Activated T-helper 1 cell treated with anti-CD3 and anti-CD28 coated beads, Interleukin-2, amount 50 U/mL, for 16 hours (primary cell): ENCODE measurements at places on chromosomes 12 and 14.

DNA sequence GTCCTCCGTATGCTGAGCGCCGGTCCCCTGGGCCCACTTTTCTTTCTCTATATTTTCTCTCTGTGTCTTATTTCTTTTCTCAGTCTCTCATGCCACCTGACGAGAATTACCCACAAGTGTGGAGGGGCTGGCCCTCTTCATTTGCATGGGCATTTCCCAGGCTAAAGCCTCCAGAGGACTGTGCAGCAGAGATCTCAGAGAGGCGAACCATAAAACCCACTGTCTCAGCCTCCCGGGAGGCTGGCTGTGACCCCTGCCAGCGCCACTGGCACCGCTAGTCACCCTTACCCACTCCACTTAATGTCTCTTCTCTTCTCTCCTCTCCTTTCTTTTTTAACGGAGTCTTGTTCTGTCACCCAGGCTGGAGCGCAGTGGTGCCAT is 7.1 kb upstream of the SERPINA9 start:
- DNase-seq: no peak

DNA sequence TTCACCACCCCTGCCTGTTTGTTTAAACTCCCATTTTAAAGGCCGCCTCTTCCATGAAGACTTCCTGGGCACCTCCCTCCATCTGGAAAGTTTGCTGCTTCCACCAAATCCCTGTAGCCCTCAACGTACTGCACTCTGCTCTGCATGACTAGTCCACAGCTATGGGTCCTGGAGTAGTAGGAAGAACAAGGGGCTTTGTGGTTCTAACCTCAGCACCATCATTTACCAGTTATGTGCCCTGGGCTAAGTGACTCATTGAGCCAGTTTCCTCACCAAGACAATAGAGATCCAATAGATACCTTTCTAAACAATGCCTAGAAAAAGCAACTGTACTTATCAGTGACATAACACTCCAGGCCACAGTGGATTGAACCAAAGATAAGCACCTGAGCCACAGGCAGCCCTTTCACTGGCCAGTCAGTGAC is 8.5 kb upstream of the LTBP2 start:
- no peak for DNase-seq

- DNase-seq: no peak
These were observed 277.0 kb upstream of the RMST start for GRCh38 chr12:97185567-97185966.

DNA sequence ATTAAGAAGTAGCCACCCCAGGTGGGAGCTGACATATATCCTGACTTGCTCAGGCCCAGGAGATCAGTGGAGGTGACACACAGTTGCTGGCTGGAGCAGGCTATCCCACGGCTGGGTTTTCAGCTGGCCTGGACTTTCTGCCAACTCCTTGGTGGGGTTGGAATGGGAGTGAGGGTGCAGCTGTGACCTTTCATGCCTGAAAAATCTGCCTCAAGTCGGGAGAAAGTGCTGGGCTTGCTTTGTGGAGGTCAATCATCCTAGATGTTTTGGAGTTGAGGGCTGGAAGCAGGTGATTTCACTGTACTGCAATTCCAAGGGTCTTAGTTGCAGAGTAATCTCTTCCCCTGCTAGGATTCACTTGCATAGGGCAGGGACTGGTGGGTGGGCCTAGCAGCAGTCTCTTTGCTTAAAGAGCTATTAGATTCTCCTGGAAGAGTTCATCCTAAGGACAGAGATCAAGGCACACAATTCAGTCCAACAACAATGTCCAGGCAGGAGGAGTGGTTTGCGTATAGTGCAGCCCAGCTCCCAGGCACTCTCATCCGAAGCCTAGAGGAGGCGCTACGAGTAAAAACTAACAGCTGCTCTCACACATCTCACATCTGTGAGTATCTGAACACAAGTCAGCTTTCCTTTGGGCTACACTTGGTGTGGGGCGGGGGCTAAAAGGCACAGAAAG is 98.1 kb downstream of the GAS2L3 start:
- no peak for DNase-seq

GRCh38 chr12:91778938-91779400 is 366.7 kb downstream of the BTG1 start:
- DNase-seq: peak; percentile 4

DNA sequence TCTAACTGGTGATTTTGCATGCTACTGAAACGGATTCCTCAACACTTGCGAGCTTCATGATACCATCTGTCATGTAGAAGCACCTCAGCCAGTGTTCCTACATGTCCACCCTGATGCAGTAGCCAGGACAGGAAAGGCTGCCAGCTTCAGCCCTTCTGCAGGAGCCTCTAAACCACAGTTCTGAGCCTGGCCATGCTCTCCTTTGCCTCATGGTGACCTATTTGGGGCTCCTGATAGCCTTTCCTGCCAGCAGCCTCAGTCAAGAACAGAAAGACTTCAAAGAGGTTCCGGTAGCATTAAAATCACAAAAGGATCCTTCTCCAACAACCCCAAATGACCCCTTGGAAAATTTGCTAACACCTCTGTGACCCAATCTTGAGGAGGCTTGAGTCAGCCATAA is 96.0 kb downstream of the CNTN1 start:
- DNase-seq: no peak

DNA sequence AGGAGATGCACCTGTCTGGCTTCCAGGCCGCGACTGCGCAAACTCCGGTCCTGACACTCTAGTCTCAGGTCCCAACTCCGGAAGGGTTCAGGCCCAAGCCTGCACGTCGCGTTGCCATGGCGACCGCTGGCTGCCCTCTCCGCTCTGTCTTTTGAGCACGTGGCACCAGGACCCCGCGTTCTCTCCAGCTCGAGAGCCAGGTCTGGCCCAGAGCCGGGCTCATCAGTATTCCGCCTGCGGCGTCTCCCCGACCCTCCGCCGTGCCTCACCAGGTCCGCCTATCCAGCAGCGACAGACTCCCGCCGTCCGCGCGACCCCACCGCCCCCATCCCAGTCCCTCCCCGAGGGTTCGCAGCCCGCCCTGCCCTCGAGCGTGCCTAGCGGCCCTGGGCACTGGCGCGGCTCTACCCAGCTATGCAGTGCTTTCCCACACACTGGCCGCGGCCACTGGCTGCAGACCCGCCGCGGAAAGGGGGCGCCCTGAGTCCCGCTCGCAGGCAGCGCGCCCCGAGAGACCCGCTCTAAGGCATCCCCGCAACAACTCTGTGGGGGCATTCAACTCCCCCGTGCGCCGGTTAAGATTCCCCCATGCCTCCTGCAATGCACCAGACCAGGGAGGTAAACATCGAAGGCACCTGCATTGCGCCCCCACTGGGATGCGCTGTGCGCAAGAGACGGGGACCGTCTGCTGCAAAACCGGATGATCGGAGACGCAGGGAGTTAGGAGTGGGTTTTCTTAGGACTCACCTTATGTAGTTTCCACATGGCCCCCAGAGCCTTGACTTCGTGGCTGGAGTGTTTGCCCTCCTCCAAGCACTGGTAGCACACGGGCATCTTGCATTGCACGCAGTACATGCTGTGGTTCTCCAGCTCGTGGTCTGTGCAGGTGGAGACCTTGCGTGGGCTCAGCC is 1.3 kb downstream of the TRIM9 start:
- no peak for DNase-seq

- no peak for DNase-seq
These were observed 4.6 kb upstream of the SPX start for GRCh38 chr12:21521541-21521940.

GRCh38 chr12:84507956-84508850 is 404.4 kb downstream of the SLC6A15 start:
- no peak for DNase-seq

GRCh38 chr12:32839828-32840227 is 56.7 kb downstream of the PKP2 start:
- no peak for DNase-seq

DNA sequence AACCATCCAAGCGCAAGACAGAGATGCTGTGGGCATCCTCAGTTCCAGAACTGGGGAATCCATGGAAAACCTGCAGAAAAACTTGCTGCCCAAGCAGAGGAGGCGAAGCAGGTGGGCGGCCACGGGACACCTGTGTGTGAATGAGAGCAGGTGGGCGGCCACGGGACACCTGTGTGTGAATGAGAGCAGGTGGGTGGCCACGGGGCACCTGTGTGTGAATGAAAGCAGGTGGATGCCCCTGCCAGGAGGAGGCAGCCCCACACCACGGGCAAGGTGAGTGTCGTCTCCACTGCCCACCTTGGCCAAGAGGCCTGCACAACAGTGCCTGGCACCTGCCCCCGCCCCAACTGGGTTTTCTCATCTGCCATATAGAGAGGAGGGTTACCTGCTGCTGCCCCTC is 59.2 kb downstream of the GSC start:
- no peak for DNase-seq

DNA sequence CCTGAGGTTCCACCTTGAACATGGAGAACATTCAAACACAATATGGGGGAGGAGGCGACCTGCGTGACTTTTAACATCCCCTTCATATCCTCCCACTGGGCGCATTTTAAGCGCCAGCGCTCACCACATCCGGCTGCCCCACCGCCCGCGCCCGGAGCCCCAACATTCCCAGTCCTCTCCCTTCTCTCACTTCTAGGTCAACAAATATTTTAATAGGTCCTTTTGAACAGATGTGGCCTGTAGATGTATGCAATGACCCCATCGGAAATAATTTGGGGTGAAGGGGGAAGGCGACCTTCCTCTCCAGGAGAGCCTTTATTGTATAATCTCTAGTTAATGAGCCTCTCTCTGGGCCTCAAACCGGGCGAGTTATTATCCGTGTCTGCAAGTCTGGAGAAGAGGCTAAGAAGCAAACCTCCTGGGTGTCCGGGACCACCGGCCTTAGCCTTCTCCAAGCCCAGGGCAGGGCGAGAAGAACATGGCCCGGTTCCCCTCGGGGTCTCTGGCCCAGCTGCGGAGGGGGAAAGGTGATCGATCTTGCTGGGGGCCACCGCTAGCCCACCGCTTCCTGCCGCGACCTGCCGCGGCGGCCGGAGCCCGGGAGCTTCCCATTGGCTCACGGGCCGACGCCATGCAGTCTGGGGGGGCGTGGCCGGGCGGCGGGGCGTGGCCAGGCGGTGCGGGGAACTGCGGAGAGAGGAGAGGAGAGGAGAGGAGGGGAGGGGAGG is 83.2 kb upstream of the HMGA2 start:
- DNase-seq: no peak

DNA sequence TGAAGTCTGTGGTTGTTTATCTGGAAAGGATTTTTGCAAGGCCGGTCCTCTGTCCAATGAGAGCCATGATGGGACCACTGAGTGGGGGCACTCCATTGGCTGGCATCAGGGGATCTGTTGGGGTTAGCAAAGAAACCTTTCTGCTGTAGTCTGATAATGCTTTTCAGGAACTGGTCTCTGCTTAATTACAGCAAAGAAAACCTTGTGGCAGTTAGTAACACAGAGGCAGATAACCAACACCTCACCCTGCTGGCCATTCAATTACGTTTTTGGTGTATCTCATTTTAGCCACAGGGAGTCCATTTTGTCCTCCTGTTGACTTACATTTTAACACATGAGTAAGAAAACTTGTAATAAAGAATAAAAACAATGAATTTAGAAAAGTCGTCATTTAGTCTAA is 629.3 kb upstream of the MDGA2 start:
- no peak for DNase-seq

DNA sequence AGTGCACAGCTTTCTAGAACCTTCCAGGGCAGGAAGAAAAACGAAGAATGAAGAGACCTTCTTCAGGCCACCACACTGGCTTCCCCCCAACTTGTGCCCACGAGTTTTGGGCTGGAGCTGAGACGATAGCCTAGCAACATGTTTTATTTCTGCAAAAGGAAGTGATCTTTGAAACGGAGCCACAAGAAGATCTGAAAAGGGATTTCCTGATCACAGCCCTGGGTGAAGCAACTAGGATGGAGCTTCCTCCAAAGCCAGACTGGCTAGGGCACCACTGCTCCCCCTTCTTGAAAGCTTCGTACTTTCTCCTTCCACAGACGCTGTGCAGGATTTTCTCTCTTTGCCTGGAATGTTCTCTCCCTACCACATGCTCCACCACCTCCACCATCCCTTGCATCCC is 418.3 kb downstream of the MED13L start:
- no peak for DNase-seq

- DNase-seq: no peak
These were observed 21.4 kb downstream of the SYNE3 start for GRCh38 chr14:95495076-95495475.

GRCh38 chr12:109944561-109945359 is 44.7 kb downstream of the TCHP start:
- no peak for DNase-seq

DNA sequence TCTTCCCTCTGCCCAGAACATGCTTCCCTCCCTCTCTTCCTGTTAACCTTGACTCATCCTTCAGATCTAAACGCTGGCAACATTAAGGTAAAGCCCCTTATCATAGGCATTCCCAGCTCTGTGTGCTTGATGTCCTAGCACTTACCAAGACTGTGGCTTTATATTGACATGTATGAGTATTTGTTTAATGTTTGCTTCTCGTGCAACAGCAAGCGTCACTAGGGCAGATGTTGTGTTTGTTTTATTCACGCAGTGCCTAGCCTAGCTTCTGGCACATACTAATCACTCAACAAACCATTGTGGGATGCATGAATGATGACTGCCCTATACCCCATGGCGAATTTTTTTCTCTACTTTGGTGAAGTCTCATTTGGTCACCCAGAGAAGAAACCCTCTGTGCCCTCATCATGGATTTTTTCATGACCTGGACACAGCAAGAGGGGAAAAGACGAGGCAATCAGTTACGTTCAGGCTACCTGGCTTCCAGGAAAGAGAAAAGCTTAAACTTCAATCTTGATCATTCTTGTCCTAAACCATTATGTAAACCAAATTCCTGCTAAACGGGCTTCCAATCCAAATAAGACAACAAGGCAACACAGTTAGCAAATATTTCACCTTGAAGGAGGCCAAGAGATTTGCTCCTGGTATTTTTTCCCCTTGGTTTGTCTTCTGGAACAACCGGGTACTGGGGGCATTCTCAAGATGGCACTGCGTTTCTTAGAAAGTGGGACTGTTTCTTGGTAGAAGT is 47.9 kb upstream of the SOCS2 start:
- DNase-seq: no peak

- DNase-seq: no peak
These were observed 78.8 kb upstream of the RTL1 start for GRCh38 chr14:100982353-100982752.

- DNase-seq: no peak
These were observed 2.6 kb downstream of the DCN start for GRCh38 chr12:91179966-91180561.

DNA sequence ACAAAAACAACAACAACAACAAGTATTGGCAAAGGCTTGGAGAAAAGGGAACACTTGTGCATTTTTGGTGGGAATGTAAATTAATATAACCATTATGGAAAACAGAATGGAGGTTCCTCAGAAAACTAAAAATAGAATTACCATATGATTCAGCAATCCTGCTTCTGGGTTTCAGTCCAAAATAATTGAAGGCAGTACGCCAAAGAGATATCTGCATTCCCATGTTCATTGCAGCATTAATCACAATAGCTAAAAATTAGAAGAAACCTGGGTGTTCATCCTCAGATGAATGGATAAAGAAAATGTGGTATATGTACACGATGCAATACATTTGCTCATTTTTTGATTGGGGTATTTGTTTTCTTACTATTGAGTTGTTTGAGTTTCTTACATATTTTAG is 813.0 kb downstream of the NRXN3 start:
- DNase-seq: no peak

GRCh38 chr14:88029500-88029899 is 24.6 kb downstream of the GPR65 start:
- no peak for DNase-seq
